Ecto neural progenitor cell (in vitro differentiated cells): ENCODE measurements at places on chromosomes 11 and 22.

GRCh38 chr11:46389450-46390330 lies 1.9 kb downstream of the CHRM4 start:
- DNase-seq, result peak; percentile 93

DNA sequence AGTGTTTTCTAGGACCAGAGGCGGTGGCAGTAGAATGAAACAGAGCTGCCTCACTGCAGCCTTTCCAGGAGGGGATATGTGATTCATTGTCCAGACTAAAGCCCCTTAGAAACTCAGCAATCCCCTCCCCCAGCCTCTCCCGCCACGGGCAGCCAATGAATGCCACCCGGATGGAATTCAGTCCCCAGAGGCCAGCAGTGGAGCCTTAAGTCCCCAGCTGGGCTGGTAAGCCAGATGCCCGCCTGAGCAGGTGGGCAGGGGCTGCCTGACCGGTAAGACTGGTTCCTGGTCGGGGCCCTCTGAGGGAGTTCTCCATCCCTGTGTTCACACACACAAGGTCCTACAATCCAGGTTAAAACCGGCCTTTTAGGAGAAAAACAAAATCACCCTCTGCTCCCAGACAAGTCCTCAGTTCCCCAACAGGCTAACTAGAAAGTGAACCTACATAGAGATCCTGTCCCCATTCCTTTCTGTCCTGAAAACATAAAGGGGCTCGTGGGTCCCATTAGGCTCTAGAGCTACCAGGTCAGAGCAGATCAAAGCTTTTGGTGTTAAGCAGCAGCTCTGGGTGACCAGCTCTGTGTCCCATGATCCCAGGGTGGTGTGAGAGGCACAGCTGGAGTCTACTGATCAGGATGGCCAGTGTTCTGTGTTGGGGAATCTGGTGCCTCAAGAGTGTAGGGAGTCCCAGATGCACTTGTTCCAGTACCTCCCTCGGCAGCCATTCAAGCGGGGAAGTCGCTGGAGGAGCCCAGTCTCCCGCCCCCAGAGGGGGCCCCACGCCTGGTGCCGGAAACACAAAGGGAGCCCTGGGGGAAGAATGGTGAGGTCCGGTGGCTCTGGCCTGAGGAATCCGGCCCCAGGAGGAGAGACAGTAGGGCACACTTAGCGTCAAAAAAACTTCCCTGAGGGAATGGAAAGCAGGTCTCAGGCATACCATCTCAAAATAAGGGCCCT lies 2.6 kb downstream of the PATZ1 start:
- DNase-seq, result peak; percentile 84

DNA sequence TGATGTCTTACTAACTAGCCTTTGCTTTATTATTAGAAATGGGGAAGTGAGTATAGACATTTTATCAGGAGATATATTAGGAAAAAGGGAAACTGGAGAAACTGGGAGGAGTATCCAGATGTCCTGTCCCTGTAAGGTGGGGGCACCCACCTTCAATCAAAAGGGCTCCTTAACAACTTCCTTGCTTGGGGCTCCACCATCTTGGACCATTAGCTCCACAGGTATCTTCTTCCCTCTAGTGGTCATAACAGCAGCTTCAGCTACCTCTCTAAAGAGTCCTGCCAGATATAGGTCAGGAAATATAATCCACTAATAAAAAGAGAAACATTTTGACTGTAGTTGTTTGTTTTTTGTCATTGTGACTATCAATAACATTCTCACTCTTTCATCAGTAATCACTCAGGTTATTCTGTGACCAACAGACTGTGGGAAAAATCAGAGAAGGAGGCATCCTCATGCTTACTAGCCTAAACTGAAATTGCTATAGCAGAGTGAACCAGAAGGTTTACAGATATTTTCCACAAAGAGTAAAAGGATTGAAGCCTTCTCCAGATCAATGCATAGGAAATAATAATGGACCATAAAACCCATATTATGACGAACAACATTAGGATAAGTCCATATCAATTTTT lies 10.4 kb downstream of the OR51B4 start:
- DNase-seq, result no peak

DNA sequence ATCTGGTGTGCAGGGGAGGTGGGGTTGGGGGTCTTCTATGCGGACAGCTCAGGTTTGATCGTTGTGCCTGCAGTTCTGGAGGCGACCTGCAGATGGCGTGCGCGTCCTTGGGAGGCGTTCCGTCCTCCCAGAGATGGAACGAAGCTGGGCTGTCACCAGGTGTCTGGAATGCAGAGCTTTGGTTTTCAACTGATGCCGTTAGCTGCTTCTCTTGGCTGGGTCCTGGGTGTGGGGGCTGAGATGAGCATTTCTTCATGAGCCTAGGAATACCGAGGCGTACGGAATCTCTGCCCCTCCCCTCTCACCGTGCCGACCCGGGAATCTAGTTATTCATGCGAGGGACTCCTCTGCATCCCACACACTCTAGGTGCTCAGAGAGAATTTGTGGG lies 98.6 kb downstream of the CEP164 start:
- peak; percentile 90 for DNase-seq

DNA sequence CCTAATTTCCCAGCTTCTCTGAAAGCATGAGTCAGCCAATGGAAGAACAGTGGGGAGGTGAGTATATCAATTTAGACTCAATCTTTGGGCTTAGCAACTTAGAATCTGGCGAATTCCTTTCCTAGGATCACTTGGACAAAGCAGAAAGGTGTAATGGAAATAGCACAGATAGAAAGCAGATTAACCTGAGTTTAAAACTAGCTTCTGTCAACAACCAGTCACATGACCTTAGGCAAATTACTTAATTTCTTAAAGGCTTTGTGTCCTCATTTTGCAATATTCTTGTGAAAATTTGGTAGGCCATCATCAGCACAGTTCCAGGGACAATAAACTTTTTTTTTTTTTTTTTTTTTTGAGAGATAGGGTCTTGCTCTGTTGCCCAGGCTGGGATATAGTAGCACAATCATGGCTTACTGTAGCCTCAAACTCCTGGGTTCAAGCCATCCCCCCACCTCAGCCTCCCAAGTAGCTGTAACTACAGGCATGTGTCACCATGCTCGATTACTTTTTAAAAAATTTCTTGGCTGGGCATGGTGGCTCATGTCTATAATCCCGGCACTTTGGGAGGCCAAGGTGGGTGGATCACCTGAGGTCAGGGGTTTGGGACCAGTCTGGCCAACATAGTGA lies 40.8 kb upstream of the PCF11 start:
- DNase-seq, result no peak

GRCh38 chr11:98495016-98495415 lies 525.7 kb upstream of the CNTN5 start:
- no peak for DNase-seq
